ENCODE measurements at places on chromosomes 6 and 20.

DNA sequence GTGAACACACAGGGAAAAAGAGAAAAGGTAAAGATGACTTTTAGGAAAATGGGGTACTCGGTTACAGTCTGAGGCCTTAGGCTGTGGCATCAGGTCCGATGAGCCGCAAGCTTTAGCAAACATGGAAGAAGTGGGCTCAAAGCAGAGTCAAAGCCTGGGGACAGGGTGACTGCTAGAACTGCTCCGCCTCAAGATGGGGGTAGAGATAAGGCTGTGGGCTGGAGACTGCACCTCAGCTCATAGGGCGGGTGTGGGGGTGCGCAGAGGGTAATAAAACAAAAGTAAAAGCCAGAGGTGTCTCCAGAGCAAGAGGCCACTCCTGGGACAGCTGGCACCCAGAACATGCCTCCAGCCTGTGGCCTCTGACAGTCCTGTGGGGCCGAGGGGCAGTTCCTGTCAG is 21.3 kb upstream of the SYNDIG1 start:
- DNase-seq = no peak

- no peak for DNase-seq
These were observed 26.4 kb downstream of the GDAP1L1 start for GRCh38 chr20:44273231-44274215.

GRCh38 chr6:113352029-113352801 is 504.9 kb upstream of the MARCKS start:
- DNase-seq = no peak

DNA sequence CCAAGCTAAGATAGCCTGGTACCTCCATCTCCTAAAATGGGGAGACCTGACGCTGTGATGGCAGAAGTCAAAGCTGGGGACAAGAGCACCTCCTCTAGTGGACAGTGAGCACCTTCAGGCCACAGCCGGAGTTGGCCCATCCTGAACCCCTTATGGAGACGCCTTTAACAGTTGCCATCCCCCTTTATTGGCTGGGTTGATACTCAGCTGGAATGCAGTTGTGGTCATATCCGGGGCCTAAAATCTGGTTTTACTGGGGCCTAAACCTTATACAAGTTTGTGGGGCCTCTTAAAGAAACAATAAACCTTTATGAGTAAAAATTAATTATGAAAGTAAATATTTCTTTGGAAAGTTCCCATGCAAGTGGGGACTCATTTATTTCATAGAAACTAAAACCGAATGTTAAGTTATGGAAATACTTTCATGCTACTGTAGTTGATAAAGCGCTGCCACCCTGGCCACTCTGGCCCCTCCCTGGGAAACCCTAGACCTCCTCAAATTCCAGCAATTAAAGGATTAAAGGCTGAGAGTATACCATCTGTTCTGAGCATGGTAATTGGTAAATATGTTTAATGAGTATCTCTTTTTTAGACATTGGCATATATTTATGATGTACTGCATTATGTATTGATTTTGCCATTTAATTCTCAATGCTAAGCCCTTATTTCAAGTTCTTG is 95.1 kb upstream of the SASH1 start:
- DNase-seq = no peak

DNA sequence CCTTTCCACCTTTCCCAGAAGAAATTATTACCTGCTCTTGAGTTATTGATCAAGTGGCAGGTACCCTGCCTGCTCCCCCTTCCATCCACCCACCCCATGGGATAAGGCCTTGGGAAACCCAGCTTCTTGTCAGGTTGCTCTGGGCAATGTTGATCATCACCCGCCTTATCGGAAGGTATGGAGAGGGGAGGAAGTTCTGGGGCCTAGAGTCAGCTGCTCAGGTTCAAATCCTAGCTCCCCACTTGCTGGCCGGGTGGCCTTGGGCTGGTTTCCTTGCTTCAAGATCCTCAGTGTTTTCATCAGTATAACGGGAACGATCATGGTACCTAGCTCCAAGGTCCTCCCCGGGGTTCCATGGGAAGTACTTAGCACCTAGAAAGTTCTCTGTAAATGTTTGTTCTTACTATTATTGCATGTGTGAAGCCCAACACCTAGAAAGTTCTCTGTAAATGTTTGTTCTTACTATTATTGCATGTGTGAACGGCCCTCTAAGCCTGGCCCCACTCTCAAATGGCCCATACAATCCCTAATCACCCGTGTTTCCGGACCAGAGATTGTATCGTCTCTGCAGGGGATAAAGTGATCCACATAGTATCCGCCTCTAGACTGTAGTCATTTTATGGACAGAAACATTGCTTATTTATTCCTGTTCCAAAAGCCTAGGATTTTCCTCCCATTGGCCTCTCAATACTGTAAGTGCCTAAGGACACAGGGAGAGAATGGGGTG is 1.1 kb upstream of the PREX1 start:
- DNase-seq = no peak

GRCh38 chr20:52578559-52578958 is 387.0 kb upstream of the ZFP64 start:
- DNase-seq = no peak

GRCh38 chr6:130749402-130749801 is 77.8 kb upstream of the SMLR1 start:
- no peak for DNase-seq

GRCh38 chr20:11937230-11937629 is 19.5 kb downstream of the BTBD3 start:
- no peak for DNase-seq

- no peak for DNase-seq
These were observed 23.8 kb upstream of the SLC22A2 start for GRCh38 chr6:160282444-160282843.

GRCh38 chr6:107101686-107102413 is 13.5 kb downstream of the BEND3 start:
- DNase-seq = no peak

DNA sequence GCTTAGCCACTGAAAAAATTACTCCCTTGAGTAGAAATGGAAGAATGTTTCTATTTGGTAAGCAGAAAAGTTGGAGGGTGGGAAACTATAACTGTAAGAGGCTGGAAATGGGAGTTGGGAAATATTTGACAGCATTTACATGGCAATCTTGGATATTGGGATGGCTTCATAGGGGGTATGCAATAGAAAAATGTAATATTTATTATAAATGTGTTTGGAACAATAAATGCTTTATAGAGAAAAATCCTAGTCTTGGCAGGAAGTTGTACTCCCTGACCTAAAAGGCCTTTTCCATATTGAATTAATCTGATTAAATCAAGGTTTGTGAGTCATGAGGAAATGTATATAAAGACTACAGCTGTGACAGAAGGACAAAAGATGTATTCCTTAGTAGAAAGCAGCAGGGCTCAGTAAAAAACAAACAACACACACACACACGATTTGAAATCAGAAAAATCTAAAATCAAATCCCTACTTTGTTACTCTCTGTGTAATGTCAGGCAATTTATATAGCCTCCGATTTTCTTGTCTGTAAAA is 272.3 kb downstream of the CD109 start:
- no peak for DNase-seq

GRCh38 chr6:34912715-34913464 is 23.8 kb downstream of the ANKS1A start:
- DNase-seq = peak; percentile 24

DNA sequence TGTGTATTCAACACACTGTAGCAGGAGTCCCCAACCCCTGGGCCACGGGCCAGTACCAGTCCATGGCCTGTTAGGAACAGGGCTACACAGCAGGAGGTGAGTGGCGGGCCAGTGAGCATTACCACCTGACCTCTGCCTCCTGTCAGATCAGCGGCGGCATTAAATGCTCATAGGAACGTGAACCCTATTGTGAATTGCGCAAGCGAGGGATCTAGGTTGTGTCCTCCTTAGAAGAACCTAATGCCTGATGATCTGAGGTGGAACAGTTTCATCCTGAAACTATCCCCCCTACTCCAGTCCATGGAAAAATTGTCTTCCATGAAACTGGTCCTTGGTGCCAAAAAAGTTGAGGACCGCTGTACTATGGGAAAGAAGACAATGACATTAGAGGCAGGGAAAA is 386.9 kb downstream of the PREX1 start:
- no peak for DNase-seq

- DNase-seq = no peak
These were observed 105.4 kb downstream of the NOL4L start for GRCh38 chr20:32479697-32480171.

GRCh38 chr20:8242066-8242465 is 110.0 kb downstream of the PLCB1 start:
- peak; percentile 12 for DNase-seq

DNA sequence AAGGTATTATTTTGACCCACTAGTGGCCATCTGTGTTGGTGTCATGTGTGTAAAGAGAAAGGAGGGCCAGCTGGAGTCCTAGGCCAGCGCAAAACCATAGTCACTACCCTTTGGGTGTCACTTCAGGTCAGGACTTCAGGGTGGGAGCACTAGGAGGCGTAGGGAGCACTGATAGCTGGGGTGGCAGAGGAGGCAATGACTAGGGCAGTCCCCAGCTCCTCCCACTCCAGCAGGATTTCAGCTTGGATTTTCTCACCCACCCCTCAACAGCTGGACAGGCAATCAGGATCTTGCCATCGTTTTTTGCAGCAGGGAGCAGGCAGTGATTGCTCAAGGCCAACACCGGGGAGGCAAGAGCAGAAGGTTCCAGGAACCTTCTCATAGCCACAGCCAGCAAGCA is 4.2 kb upstream of the HLA-DOA start:
- no peak for DNase-seq

GRCh38 chr20:44536175-44536574 is 14.3 kb upstream of the SERINC3 start:
- no peak for DNase-seq

DNA sequence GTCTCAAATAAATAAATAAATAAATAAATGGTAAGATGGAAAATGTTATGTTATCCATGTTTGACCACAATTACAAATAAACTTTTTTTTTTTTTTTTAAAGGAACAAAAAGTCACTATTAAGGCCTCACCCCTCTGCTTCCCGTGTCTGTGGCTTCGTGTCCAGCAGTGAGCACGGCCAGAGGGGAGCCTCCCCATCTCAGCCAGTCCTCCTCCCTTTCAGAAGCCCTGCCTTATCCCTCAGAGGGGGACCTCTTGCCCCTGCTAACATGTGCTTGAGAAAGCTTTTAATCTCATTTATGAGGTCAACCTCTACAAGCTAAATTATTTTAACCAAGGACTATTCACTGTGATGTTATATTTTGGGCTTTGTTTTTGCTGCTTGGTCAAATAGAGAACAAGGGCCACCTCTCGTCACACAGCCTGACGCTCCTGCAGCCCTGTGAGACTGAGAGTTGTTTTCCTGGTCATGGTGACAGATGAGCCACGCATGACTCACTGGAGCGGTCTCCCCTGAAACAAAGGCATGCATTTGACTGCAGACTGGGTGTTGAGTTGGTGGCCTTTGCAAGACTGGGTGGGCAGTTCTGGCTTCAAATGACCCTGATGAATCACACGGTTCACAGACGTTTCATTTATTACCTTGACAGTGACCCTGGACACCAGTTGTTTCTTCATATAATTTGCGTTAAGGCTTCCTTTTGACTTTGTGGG is 131.8 kb downstream of the TIAM2 start:
- peak; percentile 57 for DNase-seq

GRCh38 chr6:109484122-109484521 is 1.1 kb upstream of the ZBTB24 start:
- DNase-seq = no peak

GRCh38 chr20:47454298-47455132 is 47.2 kb upstream of the NCOA3 start:
- no peak for DNase-seq

DNA sequence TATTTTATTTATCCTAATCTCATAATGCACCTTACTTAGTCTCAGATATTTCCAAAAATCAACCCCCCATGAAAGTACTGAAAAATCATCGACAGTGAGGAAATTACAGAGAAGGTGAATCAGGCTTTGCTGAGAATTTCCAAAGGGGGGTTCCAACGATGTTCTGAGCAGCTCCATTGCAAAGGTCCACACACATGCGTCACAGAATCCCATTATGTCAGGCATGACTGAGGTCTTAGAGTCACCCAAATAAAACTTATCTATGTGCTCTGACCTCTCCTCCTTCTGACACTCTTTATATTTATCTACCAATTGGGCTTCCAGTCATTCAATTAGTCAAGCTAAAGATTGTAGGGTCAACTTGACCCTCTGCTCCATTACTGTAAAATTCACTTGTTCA is 12.7 kb upstream of the LRRN4 start:
- no peak for DNase-seq

- DNase-seq = no peak
These were observed 27.4 kb downstream of the PMEPA1 start for GRCh38 chr20:57682184-57683101.

DNA sequence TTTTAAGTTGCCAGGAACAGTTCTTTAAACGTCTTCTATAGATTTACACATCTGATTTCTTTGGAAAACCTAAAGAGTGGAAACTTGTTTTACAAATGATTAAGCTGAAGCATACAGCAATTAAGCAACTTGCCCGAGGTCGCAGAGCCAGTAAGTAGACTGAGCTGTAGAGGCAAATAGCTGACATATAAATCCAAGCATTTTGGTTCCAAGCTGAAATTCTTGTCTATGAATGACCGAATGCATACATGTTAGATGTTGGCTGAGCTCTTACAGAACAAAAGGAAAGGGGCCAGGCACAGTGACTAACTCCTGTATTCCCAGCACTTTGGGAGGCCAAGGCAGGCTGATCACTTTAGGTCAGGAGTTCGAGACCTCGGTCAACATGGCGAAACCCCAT is 101.8 kb upstream of the SGK1 start:
- no peak for DNase-seq

DNA sequence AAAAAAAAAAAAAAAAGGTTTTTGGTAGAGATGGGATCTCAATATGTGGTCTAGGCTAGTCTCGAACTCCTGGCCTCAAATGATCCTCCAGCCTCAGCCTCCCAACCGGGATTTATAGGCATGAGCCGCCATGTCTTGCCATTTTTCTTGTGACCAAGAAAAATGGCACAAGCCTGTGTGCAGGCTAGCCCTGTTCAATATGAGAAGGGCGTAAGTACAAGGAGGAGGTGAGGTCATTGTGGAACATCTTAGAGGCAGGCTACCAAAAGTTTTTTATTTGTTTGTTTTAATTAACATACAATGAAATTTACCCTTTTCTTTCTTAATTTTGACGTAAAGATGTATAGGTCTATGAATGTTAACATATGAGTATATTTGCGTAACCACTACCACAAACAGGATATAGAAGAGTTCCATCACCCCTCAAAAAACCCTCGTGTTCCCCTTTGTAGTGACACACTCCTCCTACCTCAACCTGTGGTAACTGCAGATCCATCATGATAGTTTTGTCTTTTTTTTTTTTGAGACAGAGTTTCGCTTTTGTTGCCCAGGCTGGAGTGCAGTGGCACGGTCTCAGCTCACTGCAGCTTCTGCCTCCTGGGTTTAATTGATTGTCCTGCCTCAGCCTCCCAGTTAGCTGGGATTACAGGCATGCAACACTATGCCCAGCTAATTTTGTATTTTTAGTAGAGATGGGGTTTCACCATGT is 28.3 kb upstream of the KIF3B start:
- no peak for DNase-seq

GRCh38 chr6:15420959-15421438 is 175.1 kb downstream of the JARID2 start:
- DNase-seq = no peak

Data from GM04504 (cell line).